GM12878 (cell line): ENCODE measurements at places on chromosomes 16 and 17. TPM values are rescaled to one million over a fixed set of nuclear protein-coding genes. Genes with fewer than 3 reads are reported as not detected.

KPNA2 gene
- 242 and 254 TPM in 2 replicates for total RNA-seq

LPO gene
- not detected in 2 replicates for total RNA-seq

DNA sequence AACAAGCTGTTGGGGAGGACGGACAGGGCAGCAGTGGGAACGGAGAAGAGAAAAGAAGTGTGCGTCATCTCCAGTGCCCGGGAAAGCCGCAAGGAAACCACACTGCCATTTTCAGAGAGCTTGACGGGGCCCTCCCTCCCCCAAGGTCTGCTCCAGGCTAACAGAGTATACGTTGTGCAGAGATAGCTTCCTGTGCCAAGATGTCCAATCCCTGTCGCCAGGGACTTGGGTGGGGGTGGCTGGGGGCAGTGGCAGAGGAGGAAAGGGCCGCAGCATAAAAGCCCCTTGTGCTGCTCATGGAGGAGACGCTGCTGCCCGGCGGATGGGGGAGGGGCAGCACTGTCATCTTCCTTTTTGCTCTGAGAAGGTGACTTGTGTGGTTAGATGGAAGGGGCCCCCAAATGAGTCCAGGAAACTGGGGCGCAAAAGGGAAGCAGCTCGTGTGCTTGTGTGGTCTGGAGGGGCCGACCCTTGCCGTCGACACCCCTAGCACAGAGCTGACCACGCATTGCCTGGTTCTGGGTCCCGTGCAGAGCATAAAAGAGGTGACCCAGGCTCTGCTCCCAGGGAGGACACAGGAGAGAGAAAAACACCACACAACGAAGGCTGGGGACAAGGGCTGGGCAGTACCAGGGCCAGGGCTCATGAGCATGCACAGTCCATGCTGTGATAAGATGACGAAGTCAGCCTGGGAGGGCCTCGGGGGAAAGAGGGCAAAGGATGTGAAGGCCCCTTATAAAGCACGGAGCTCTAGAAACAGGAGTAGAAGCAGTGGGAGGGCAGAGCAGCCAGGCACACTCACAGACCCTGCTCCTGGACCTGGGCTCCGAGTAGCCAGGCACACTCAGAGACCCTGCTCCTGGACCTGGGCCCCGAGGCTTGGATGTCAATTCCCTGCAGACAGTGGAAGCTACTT is 372.7 kb downstream of the SLC39A11 start:
- DNase-seq = no peak

MMP2 gene
- total RNA-seq = 0.35 and 0.80 TPM in 2 replicates

KCNAB3 gene
- total RNA-seq = 3.9 and 7.0 TPM in 2 replicates

DNA sequence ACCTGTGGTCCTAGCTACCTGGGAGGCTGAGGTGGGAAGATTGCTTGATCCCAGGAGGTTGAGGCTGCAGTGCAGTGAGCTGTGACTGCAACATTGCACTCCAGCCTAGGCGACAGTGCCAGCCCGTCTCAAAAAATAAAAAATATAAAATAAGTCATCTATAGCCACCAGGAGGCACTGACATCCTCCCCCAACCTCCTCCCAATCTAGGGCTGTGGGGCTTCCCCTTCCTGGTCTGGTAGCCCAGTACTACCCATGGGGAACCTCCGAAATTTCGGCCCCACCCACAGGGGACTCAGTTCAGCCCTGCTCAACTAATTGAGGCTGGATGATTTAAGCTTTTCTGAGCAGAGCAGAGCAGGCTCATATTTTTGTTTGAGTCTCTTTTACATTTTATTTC is 3.2 kb downstream of the ZSCAN10 start:
- DNase-seq = no peak

NACA2 gene
- total RNA-seq = not detected in 2 replicates

PRR35 gene
- not detected in 2 replicates for total RNA-seq

- no peak for DNase-seq
These were observed 104.1 kb downstream of the BANP start for GRCh38 chr16:88055356-88055755.

DNA sequence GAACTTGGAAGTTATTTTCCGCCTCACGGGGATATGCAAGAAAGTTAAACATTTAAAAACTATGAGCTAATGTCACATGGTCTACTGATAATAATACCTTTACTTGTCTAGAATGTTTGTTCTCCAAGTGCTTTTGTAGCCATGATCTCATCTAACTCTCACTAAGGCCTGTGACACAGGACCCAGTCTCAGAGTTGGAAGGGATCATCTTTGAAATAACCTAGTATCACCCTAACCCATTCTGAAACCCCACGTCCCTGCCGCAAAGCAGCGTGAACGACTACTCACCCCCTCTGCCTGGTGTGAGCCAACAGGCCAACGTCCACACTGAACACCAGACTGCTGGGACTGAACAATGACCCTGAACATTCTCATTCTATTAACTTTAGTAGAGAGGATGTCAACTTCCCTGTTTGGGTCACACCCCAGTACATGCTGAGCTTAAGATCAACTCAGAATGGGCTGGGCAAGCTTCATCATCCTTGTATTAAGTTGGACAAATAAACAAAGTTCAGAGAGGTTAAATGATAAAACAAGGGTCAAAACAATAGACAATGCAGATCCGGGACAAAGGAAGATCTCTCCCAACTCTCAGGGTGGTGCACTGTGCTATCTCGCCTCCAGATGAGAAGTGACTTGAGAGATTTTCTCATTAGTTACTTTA is 54.8 kb upstream of the BCAR1 start:
- no peak for DNase-seq

- DNase-seq = no peak
These were observed 71.8 kb downstream of the PRKCA start for GRCh38 chr17:66373944-66374817.

DNA sequence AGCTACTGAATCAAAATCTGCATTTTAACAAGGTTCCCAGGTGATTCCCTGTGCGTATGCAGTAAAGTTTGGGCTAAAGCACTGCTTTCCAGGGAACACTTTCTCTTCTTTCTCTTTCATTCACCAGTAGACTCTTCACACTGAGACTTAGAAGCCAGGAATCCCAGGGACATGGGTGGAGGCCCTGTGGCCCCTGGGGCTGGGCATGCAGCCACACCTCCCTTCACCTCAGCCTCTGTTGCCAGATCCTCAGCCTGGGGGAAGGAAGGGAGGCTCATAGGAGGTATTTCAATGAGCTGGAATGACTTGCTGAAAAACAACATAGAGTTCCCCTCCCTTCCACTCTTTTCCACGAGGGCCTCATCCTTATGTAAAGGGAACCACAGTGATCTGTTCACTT is 1.2 kb downstream of the G6PC3 start:
- DNase-seq = no peak

MPP2 gene
- total RNA-seq = 0.21 and 0.56 TPM in 2 replicates

KRT16 gene
- total RNA-seq = not detected in 2 replicates

DNA sequence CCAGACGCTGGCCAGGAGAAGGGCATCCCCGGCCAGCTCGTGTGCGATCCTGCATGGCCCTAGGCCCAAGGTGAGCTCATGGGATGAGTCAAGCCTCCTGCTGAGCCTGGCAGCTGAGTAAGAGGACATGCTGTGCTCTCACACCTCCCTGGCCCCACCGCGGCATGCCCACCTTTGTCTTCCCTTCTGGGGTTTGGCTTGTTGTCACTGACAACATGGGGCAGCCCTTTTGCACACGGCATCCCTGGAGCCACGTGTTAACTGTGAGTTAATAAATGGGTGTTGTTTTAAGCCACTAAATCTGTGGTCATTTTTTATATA is 8.9 kb upstream of the TNS4 start:
- no peak for DNase-seq

DNA sequence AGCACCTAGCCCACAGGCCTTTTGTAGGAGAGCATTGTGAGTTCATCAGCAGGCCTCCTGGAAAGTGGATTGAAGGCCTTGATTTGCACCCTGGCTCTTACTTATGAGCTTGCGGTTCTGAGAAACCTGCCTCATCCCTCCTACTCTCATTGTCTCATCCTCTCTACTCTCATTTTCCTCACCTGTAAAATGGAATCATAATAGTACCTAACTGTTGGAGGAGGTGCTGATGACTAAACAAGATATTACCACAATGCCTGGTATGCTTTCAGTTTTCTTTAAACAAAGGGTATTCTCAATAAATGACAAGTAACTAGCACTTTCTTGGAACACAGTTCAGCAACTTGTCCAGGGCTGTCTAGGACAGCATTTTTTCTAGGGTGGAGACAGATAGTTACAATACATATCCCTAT is 243.1 kb upstream of the MAF start:
- peak; percentile 7 for DNase-seq

DNA sequence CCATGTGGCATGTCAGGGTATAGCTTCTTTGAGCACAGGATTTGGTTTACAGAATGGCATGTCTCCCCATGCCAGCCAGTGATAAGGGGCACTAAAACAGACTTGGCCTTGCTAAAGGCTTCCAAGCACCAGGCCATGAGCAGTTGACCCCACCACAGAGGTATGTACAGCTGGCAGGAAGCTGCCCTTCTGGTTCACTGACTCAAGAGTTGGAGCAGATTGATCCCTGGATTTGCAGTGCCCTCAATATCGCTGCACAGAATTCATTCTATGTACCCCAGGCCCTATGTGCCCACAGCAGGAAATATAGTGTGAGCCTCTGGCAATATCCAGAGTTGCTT is 24.3 kb downstream of the HLF start:
- DNase-seq = no peak

TPSG1 gene
- not detected in 2 replicates for total RNA-seq

DNA sequence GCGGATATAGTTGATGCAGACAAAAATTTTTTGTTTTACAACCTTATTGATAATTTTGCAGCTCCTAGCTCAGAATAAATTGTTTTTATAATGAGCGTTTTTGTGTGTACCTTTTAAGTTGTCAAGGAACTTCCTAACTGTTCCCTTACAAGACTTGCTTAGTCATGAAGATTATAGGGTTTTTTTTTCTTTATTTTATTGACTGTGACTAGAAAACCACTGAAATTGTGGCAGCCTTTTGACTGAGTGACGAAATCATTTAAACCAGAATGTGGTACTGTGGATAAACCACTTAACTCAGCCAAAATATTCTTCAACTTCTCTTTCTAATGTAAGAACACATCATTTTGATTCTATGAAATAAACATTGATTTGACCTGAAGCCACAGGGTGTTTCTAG is 40.8 kb upstream of the VPS4A start:
- DNase-seq = no peak

DNA sequence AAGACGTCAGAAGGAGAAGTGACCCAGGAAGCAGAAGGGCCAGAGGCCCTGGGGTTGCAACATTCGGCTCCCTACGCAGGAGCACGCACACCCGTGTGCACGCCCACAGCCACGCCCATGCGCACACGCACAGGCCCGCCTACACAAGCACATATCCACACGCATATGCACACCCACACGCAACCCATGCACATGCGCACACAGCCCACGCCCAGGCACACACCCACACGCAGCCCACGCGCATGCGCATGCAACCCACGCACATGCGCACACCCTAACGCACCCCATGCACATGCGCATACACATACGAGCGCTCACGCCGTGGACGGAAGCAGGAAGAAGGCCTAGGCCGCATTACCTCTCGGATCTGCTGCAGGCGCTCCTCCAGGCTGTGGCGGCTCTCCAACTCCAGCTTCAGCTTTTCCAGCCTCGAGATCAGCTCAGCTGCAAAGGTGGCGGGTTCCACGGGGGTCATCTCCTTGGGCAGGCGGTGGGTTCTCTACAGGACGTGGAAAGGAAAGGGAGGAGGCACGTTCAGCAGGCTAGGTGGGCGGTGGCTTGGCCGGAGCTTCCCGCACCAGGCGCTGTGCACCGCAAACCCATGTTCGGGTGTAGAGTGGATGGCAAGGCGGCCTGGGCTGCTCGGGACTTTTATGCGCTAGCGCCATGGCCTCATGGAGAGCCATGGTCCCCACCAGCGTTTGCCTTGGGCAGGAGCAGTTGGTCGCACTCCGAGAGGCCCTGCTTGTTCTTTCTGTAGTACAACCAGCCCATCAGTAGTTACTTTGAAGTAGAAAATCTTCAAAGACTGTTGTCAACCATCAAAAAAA is 23.4 kb downstream of the AXIN2 start:
- no peak for DNase-seq

DNA sequence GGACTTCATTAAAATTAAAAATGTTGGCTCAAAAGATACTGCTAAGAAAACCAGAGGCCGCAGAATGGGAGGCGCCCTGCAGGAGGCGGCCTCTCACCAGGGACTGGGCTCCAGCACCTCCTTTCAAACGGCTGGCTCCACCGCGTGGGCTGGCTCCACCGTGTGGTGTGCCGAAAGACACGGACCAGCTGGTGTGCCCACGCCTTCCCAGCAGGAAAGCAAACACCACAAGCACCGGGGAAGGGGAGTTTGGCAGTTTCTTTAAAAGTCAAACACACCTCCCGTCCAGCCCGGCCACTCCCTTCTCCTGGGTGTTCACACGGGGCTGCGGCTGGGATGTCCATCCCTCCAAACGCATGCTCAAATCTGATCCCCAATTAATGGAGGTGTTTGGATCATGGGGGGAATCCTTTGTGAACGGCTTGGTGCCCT is 13.9 kb downstream of the HAGH start:
- no peak for DNase-seq

GRCh38 chr17:67482764-67483163 is 105.7 kb downstream of the PITPNC1 start:
- no peak for DNase-seq

DNA sequence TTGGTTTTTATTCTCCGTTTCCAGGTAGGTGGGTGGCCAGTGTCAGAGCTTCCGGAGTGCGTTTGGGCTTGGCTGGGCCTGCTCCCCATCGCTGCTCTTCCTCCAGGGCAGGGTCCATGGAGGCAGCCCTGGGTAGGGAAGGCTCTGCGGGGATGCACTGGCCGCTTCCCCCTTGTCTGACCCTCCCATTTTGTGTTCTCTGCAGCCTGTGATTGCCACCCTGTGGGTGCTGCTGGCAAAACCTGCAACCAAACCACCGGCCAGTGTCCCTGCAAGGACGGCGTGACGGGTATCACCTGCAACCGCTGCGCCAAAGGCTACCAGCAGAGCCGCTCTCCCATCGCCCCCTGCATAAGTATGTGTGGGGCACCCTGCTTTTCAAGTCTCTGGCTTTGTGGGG is 158.3 kb downstream of the NTN1 start:
- no peak for DNase-seq

DNA sequence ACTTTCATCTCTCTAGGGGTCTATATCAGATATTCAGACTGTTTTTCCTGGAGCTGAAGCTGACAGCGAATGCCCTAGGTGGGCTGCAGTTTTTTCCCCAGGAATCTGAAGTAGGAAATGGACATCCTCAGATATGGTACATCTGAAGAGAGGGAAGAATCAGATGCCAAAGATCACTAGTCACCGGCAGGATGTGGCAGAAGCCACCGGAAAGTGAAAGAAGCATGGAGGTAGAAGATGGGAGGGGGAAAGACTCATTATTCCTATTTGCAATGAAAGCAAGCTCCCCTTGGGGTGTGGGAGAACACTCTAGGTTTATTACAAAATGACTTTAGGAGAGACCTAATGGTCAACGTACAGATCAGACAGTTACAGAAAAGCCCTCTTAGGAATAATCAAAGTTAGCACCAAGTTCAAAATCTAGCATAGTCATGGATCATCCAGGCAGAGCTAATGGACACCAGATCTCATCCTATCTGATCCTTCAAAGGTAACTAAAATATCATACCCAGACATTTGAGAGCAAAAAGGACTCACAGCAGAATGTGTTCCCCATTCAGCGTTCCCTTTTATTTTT is 110.7 kb downstream of the HS3ST3A1 start:
- no peak for DNase-seq

SULT1A4 gene
- total RNA-seq = 0.35 and 1.3 TPM in 2 replicates

HSPB9 gene
- not detected in 2 replicates for total RNA-seq

GRIN2A gene
- 11.2 and 13.3 TPM in 2 replicates for total RNA-seq

GRCh38 chr17:1004769-1005295 is 7.9 kb downstream of the TIMM22 start:
- no peak for DNase-seq

GRCh38 chr16:80200079-80200478 is 340.7 kb upstream of the DYNLRB2 start:
- DNase-seq = no peak

- DNase-seq = no peak
These were observed 64.7 kb downstream of the SOX9 start for GRCh38 chr17:72185564-72185963.

- DNase-seq = no peak
These were observed 5.1 kb downstream of the CCL18 start for GRCh38 chr17:36069136-36069535.
